ENCODE measurements at places on chromosomes 13 and 19.

- DNase-seq: no peak
These were observed 14.4 kb downstream of the IL17D start for GRCh38 chr13:20717581-20718542.

DNA sequence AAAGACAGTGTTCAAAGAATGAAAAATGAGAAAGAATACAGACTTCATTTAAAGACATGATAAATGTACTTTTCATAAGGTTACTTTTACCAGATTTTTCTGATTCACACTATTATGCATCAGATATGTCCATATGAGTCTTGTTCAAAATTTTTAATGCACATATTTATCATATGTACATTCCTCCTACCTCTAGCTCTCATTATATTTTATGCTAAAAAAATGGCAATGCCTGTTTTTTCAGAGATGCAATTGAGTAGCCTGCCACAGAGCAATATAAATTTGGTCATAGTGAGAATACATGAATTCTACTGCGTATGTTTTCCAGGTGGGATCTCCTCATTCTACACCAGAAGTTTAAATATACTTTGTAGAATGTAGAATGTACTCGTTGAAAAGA, 807.0 kb upstream of the SLITRK6 start:
- no peak for DNase-seq

DNA sequence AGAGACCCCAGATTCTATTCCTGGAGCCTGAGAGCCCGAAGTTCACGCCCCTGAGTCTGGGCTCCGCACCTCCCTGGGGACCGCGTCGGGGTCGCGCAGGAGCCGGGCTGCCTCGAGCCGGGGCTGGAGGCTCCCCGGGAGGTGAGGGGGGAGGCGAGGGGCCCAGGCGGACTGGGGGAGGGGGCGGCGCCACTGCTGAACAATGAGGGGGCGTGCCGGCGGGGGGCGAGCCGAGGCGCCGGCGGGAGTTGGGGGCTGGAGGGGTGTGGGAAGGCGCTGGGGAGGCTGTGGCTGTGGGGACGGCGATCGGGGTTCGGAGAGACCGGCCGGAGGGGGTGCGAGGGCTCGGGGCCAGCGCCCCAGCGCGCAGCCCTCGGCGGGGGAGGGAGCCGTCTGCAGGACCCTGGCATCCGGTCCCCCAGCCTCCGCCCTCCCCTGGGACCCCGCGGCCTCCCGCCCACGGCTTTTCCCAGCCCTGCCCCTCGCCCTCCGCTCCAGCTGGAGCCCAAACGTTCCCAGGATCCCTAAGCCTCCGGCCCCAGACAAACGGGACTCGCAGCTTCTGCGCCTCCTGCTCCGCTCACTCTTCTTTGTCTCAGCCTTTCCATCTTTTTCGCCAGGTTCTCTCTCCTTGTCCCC, 922 bp downstream of the PLEKHG2 start:
- peak; percentile 57 for DNase-seq

DNA sequence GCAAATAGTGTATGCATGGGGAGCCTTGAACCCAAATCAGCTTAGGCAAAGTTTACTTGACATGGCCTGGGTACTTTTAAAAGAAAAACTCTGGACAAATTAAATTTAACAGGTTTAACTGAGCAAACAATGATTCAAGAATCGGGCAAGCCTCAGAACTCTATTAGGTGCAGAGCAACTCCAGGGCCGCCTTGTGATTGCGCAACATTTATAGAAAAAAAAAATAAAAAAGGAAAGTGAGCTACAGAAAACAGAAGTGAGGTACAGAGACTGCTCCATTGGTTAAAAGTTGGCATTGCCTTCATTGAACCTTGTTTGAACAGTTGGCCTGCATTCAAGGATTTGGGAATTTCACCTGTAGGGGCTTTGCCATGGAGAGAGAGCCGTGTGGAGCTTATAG, 421.0 kb upstream of the TSHZ3 start:
- DNase-seq: no peak

DNA sequence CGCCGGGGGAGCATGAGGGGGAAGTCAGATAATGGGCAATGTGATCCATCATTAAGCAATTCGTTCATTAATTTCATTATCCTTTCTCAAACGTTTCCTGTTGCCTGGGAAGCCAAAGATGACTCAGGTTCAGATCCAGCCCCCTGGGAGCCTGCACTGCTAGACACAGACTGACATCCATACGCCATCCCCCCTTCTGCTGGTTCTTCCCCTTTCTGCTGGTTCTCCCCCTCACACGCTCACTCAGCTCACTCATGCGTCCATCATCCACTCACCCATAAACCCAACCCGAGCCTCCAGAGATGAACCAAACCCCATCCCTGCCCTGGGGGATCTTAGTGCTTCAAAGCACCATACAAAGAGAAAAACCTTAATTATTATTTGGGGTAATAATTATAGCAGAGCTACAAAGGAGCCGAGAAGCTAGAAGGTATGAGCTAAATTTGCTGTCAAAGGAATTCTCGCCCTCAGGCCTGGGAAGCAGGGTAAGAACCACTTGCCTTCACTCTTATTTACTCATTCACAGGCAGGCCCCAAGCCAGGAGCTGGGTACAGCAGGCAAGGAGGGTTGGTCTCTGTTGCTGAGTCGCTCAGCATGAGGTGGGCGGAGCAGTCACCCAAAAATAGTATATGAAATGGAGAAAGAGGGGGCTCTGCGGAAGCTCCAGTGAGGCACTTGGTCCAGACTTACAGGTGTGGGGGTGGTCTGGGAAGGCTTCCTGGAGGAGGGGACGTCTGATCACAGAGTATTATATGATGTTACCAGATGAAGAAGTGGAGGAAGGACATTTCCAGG, 7.0 kb upstream of the ZNF444 start:
- DNase-seq: no peak

DNA sequence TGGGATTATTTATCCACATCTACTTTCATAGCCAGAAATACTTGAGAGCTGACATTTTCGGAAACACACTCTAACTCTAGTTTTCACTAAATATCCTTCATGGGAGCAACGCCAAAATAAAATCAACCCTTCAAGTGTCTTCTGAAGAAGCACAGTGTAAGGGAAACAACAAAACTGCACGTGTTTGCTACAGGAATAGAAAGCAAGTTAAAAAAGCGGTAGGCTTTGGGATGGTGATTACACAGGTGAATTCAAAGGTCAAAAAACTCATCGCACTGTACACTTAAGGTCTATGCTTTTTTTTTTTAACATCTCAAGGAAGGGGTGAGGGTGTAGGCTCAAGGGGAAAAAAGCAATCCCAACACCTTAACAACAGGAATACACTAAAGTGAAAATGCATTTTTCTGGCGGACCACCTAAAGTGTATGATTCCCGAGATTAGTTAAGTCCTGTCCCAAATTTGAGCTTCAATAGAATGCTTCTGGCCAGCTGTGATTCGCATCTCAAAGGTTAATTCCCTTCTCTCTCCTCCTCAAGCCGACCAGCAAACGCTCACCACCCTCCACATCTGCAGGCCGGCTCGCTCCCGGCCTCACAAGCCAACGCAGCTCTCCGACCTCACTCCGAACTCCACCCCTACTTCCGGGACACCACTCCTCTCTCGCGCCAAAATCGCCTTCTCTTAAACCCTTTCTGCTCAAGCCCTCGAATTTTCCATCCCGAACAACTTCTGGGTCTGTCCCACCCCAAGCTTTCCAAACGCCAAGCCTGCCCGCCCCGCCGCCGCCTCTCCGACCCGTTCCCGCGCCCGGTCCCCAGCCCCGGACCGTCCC, 1.1 kb downstream of the ARGLU1 start:
- peak; percentile 38 for DNase-seq

GRCh38 chr13:71806886-71807285, 60.1 kb downstream of the DACH1 start:
- no peak for DNase-seq

GRCh38 chr13:30346789-30347167, 39.4 kb upstream of the KATNAL1 start:
- no peak for DNase-seq

DNA sequence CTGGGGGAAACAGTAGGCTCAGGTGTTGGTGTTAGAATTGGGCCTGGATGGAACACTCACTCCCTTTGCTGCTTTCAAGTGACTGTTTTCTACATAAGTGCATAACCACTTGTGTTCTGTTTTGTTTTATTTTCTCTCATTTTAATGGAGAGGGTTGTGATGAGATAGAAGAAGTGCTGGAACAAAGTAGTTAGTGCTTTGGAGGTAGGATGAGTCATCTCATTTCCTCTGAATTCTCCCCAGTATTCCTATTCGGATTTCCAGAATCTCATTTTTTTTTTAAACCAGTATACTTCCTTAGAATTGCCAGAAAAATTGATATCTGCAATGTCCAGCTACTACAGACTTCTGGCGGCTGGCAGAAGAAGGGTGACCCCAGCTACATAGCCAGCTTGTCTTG, 575.9 kb downstream of the MYO16 start:
- DNase-seq: no peak

- DNase-seq: no peak
These were observed 32.9 kb downstream of the SERTM1 start for GRCh38 chr13:36706755-36707154.

DNA sequence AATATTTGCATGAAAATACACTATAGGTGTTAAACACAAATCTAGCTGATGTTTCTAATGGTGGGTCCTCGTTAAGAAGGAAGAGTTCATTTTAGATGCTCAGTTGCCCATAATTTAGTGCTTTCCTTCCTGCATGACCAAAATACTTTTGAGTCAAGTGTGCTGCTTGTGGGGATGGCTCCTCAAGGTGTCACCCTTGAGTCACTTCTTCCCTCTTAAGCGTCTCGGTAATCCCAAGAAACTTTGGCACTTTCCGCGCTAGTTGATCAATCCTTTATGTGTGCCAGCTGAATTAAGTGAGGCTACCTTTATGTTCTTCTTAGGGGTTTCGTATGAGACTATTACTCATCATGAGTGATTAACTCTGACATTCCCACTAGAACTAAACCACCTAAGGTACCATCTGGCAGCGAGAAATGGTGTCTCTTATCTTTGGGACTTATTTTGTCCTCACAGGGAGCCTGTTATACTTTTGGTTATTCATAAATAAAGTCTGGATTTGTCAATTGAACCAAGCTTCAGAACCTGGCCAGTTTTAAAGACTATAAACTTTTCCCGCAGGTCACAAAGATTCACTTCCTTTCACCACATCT, 106.8 kb downstream of the NHLRC3 start:
- peak; percentile 1 for DNase-seq

DNA sequence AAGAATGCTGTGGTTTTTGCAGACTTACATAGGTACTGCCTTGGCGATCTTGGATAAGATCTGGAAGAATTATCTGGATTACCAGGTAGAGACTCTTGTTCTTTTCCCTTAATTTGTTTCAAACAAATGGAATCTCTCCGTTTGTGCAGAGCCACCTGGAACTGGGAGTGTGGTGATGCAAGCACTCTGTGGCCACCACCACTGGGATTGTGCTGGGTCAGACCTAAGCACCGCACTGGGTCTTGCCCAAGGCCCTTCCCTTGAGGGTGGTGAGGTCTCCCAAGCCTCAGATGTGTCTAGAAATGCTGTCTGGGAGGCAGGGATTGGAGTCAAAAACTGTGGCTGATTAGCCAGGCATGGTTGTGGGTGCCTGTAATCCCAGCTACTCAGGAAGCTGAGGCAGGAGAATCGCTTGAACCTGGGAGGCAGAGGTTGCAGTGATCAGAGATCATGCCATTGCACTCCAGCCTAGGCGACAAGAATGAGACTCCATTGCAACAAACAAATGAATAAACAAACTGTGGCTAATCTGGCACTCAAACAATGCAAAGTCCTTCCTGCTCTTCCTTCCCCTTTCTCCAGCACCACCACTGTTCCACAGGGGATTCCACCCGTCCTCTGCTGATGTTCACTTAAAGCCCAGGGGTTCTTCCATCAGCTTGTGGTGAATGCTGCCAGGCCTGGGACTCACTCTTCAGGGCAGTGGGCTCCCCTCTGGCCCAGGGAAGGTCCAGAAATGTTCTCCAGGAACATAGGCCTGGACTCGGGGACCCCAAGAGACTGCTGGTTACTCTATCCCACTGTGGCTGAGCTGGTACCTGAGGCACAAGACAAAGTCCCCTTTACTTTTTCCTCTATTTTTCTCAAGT, 10.8 kb upstream of the CEACAM1 start:
- DNase-seq: no peak

DNA sequence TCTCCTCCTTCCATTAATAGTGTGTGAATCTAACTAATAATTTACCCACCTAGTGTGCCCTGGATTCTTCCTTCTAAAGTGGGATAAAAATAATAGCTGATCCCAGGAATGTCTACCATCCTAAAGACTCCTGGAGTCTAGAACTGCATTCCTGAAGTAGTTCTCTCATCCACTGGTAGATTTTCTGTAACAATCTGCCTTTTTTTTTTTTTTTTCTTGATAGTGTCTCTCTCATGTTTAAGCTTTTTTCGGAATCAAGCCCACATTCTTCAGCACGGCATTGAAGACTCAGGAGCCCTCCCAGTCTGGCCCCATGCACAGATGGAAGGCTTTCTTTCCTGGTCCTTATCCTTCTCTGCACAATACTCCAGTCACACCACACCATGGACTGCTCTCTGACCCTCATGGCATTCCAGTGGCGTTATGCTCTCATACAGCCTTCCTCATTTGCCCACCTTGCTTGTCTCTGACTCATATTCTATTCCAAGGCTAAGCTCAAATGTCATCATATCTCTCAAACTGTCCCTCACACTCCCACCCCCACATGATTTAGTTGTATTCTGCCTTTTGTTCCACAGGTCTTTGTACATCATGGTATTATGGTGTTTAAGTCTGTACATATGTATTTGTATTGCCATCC, 68.7 kb upstream of the FRY start:
- DNase-seq: no peak

GRCh38 chr13:89011615-89012014, 1340.4 kb downstream of the SLITRK5 start:
- no peak for DNase-seq

- no peak for DNase-seq
These were observed 827 bp downstream of the CKM start for GRCh38 chr19:45321848-45322247.

GRCh38 chr13:24688950-24689349, 8.7 kb downstream of the ATP12A start:
- no peak for DNase-seq

DNA sequence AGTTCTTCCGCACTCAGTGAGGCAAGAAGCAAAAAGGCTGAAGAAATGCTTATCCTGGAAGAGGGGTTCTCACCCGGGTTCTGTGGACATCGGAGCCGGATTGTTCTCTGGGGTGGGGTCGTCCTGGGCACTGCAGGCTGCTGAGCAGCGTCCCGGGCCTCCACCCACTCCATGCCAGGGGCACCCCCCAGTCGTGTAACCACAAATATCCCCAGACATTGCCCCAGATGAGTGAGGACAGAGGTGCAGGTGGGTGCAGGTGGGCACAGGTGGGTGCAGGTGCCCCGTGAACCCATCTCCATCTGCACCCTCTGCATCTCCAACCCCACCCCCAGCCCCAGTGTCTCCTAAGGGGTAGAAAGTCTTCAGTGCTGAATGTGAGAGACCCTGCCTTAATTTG, 67.5 kb downstream of the GNG7 start:
- no peak for DNase-seq
